B cell (primary cell): ENCODE measurements at places on chromosomes 7 and 10.
A peak's percentile ranks its signal among the peaks of the same experiment; 100 is the strongest.

DNA sequence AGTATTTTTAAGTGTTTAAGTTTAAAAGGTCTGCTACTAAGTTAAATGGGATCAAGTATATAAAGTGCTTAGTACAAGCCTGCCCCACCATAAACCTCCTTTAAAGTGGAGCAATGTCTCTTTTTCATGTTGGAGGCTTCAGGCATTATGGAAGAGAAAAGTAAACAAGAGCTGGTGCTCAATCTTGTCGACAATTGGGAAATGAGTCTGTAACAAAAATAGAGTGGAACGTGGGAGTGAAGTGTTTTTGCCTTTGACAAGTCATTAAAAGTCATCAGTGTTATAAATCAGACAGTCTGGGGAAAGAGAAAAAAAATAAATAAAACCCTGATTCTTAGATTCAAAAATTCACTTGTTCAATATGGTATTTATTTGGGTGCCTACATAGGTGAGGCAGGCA is 44.7 kb downstream of the DNAJC12 start:
- DNase-seq: no peak

GRCh38 chr10:86756511-86757112 is at the start of gene BMPR1A:
BMPR1A (plus strand) TSS chr10:86756619; CDS start chr10:86876019, 119,400 bp downstream.
- DNase-seq: no peak

- DNase-seq: no peak
These were observed 41.8 kb downstream of the TMEM168 start for GRCh38 chr7:112748381-112748780.

- no peak for DNase-seq
These were observed 6.8 kb upstream of the IFIT1B start for GRCh38 chr10:89371079-89371478.

GRCh38 chr10:58486821-58487220 is 25.9 kb upstream of the BICC1 start:
- DNase-seq: no peak

DNA sequence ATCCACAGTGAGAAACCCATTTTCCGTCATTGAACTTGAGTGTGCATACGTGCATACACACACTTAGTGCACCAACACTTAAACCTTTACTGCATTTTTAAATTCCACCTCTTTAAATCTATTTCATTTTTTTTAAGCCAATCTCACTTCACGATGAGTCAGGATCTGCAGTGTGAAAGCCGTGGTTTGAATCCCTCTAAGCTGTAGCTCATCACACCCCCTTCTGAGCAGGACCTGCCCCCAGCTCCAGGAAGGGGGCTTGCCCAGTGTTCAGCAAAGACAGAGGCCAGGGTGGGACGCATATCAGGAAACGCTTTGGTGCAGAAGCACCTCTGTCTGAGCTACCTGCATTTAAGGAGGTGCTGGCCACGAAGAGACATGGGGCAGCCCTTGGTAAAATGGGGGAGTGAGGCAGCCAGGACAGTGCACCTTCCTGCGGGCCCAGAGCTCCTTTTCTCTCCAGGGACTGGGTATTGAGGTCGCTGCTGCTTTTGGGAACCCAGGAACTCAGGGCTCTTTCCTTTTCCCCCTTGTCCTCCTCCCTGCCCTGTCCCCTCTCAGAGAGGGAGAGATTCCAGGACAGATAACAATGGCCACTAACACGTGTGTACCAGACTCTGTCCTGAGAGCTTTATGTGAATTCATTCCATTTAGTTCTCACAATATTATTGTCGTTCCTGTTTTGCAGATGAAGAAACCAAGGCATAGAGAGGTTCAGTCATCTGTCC is 21.7 kb downstream of the ZNF316 start:
- DNase-seq: no peak

DNA sequence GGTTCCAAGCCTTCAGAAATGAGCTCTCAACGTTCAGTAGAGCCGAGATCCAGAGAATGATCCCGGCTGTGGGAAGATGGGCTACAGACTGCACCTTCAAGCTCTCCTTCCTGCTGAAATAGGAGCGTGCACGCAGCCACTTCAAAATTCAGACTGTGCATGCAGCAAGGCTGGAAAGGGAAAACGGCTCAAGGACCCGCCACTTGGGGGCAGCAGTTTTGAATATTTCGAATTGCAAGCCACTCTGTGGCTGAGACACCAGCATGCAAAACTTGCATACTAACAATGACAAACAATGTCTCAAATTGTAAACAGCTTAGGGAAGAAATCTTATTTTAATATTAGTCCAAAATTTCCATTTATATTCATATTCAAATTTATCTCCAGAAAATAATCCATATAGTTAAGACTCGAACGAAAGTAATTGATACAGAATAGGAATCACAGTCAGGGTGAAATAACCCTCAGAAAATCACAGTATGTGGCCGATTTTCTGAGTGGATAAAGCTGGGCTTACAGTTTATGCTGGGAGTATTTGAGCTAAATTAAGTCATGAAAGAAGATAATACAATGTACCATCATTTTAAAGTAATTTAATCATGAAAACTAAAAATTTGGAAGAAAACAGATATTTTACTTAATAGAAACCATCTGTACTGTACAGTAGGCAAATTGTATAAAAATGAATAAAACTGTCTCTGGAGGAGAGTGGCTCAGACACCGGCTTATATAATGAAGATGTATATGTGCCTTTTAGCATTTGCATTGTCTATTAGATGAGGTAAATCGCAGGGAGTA is 137.9 kb upstream of the MKI67 start:
- peak; percentile 28 for DNase-seq
